Keratinocyte (primary cell): ENCODE measurements at places on chromosomes 2 and 18. TPM values are rescaled to one million over a fixed set of nuclear protein-coding genes. Genes with fewer than 3 reads are reported as not detected.

GPBAR1 gene
- 0.10 to 0.18 TPM (median 0.12 TPM) in 3 replicates for polyA plus RNA-seq

TANC1 gene
- 30.6 to 33.5 TPM (median 32.1 TPM) in 3 replicates for polyA plus RNA-seq

COLEC11 gene
- not detected in 3 replicates for polyA plus RNA-seq

TMEM247 gene
- not detected in 3 replicates for polyA plus RNA-seq

LONRF2 gene
- not detected in 3 replicates for polyA plus RNA-seq

SANBR gene
- polyA plus RNA-seq: 4.0 to 7.0 TPM (median 4.7 TPM) in 3 replicates

PDE6D gene
- polyA plus RNA-seq: 24.5 to 33.6 TPM (median 31.6 TPM) in 3 replicates

DYNAP gene
- polyA plus RNA-seq: 0.07 TPM in 1 of 3 replicates, not detected in the others

ALMS1 gene
- polyA plus RNA-seq: 4.4 to 6.5 TPM (median 4.6 TPM) in 3 replicates

EPB41L3 gene
- polyA plus RNA-seq: 0.33 to 0.70 TPM (median 0.39 TPM) in 3 replicates

DNA sequence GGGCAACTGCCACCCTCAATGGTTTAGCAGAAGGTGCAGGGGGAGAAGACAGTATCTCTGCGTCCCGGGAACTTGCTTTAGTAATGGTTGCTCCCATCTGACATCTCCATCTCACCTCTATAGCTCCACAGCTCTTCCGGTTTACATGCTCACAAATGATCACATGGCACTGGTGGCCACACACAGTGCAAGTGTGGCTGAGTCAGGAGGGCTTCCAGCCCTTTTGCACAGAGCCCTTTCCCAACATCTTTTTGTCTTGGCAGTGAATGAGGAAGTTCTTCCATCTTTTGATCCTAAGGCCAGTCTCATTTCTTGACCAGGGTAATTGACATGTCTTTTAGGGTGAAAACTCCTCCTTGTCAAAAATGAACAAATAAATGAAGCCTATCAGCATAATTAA is 347.7 kb downstream of the LPIN1 start:
- DNase-seq: no peak

- DNase-seq: no peak
These were observed 98.0 kb downstream of the PTGR3 start for GRCh38 chr18:75110846-75111415.

GRCh38 chr2:142180820-142181533 is 50.2 kb upstream of the LRP1B start:
- no peak for DNase-seq

DNA sequence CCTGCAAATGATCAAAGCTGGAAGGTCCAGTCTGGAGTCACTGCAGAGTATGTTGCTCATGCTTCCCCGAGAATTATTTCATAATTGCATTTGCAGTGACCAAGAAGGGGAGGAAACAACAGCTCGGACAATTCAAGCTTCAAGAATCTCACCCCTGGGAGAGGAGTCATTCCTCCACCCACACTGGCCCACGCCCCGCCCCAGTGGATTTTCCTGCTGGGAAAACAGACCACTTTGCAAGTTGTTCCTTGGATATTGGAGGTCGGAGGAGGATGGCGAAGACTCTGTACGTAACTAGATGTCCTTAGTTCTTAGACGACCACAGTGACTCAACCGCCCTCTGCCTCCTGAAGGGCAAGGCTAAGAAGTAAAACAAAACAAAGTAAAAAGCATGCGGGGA is 159.4 kb downstream of the TPO start:
- DNase-seq: no peak

DNA sequence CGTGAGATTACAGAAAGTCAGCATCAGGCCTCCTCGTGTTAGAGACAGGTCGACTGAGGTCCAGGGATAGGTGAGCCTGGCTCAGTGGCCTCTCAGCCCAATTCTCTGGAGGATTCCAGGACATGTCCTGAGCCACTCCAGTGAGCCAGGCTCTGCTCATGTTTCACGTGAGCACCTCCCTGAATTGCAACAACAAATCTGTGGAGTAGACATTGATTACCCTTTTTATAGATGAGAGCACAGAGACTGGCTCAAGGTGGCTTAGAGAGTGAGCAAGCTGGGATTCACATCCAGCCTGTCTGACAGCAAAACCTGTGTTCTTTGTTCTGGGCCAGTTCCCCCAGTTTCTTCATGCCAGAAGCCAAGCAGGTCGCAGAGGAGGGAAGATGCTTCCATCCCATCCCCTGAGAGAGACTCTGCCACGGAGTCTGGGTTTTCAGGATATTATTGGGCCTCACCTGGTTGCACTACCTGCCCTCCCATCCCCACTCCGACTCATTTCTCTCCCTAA is 46.4 kb downstream of the HS1BP3 start:
- DNase-seq: no peak

GRCh38 chr2:128818248-128818647 is 499.6 kb upstream of the HS6ST1 start:
- DNase-seq: no peak

GRCh38 chr2:41851554-41851953 is 196.3 kb upstream of the PKDCC start:
- DNase-seq: no peak

DNA sequence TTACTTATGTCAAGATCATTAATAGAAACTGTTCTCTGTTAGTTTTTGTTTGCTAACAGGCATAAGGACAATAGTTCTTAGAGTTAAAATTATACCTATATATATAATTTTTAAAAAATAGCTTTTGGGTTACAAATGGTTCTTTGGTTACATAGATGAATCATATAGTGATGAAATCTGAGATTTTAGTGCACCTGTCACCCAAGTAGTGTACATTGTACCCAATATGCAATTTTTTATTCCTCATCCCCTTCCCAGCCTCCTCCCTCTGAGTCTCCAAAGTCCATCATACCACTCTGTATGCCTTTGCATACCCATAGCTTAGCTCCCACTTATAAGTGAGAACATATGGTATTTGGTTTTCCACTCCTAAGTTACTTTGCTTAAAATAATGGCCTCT is 26.4 kb downstream of the SLC4A1AP start:
- DNase-seq: no peak

DNA sequence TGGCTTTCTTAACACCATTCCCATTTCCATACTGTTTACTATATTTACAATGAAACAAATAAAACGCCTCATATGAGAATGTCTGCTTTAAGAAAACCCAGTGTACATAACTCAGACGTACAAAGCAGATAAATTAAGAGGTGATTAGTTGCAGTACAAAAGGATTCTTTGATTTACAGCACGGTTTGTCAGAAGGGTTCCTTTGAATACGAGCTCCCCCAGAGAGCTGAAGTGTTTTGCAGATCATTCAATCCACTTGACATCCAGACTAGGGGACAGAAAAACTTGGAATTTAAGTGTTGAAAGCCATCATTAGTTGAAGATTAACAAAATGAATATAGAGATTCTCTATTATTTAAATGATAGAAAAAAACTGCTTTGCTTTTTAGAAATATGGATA is 72.5 kb downstream of the RAPGEF4 start:
- DNase-seq: no peak

GRCh38 chr2:174577967-174578589 is 19.5 kb downstream of the WIPF1 start:
- DNase-seq: no peak

- no peak for DNase-seq
These were observed 128.3 kb upstream of the ATP5MC3 start for GRCh38 chr2:175309799-175310198.

DNA sequence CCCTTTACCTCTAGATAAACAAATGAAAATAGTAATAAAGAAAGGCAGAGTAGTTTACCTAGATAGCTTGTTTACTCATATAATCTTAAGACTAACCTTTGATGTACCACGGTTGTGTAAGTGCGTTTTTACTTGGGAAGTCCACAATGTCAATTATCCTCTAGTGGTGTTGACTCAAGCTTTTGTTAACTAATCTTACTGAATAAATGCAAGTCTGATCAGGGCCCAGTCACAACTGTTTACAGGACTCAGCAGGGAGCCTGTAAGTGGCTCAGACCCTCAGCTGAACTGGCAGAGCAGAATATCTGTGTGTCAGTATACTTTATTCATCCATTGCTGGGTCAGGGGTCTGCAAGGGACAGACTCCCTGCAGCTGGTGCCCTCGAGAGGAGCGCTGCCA is 98.1 kb upstream of the ACAA2 start:
- DNase-seq: no peak

- DNase-seq: no peak
These were observed 97.0 kb upstream of the EPAS1 start for GRCh38 chr2:46200100-46200690.

- DNase-seq: no peak
These were observed 262.5 kb downstream of the KCNJ3 start for GRCh38 chr2:154960802-154961583.

DNA sequence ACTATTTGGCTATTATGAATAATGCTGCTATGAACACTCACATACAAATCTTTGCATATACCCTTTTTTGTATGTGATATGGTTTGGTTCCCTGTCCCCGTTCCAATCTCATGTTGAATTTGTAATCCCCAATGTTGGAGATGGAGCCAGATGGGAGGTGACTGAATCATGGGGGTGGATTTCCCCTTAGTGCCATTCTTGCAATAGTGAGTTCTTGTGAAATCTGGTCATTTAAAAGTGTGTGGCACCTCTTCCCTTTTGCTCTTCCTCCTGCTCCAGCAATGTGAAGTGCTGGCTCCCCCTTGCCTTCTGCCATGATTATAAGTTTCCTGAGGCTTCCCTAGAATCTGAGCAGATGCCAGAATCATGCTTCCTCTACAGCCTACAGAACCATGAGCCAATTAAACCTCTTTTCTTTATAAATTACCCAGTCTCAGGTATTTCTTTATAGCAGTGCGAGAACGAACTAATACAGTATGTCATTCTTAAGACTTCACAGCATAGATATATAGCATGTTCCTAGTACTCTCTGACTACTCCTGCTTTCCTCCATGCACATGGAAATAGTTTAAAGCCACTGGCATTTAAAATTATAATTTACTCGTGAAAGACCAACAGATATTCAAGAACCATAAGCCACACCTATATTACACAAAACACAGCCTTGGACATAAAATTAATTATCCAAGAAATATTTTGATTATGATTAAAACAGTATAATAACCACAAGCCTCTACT is 75.2 kb downstream of the COBLL1 start:
- DNase-seq: no peak

GRCh38 chr2:32565902-32566301 is 61.9 kb upstream of the TTC27 start:
- DNase-seq: no peak

DNA sequence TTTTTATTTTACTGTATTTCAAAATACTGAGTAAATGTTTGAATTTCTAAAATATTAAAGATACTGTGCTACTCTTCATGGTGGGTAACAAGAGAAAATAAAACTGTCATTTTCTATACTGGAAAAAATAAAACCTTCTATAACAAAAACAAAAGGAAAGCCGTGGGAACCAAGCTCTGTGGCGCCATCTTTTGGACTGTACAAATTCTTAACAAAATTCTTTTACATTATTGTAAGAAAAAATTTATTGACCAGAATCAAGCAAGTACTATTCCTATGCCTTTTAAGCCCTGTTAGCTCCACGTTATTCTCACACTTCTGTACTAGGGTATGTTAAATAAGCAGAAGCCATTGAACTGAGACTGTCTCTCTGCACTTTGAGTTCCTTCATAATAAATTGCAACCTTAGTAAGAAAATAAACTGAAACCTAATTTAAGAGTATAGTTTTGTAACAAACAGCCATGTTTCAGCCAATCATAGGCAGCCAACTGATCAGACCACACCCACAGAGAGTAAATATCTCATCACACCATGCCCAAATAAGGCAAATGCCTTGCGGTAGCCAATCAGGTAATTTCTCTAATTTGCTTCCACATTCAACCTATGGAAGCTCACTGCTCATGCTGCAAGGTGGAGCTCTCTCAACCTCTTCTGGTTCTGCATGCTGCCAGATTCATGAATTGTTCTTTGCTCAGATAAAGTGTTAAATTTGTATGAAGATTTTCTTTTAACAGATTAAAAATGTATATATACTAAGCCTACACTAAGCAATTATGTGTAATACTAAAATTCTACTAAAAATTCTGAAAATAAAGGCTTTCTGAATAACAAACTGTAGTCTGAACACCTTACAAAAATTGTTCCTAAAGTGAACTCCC is 42.2 kb downstream of the HIBCH start:
- DNase-seq: no peak

DNA sequence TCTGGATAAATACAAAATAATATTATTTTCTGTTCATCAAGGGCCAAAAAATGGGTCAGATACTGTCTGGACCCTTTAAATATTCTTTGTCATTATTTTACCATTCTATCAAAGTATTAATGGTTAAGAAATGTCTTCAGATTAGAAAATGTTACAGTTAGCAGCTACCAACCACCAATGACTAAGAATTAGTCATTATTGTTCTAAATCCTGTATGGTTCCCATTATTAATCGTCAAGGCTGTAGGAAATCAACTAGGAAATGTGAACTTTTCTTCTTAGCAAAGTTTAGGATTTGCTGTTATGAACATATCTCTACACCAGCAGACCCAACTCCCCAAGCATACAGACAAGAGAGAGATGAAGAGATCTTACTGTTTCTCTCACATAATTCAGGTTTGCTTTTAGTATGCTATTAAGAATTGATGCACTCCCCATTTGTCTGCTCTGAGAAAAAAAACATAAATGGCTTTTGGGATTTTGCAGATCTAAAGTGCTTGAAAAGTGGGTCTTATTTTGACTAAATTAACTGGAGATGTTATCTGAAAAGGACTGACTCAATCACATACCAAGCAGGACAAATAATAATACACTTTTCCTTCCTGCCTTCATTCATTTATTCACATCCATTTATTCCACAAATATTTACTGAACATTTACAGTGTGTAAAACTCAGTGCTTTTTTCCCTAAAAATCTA is 147.7 kb downstream of the PPP1R1C start:
- no peak for DNase-seq

DNA sequence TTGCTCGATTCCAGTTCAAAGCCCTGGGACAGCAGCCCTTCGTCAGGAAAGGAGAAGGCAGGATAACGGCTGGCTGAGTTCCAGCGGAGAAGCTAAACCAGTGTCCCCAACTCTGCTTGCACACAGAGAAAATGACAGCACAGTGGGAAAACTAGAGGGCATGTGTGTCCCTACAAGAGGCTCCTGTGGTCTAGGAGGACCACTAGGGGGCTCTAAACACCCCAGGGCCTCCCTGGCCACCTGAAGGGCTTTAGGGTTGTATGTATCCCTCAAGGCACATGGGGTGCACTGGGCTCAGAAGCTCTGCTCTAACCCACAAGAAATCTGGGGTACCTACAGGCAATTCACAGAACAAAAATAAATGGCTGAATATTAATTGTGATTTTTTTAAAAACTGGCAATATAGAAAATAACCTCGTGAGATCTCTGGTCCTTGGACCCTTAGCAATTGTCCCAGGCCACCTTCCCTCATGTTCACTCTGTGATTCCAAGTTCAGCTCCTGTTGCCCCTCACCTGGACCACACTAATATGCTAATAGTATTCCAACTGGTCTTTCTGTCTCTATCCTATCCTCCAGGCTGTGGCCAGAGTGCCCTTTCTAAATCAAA is 17.5 kb downstream of the STAT1 start:
- no peak for DNase-seq

GRCh38 chr2:165895974-165896373 is 57.6 kb downstream of the TTC21B start:
- DNase-seq: no peak
